ENCODE measurements at places on chromosomes 3 and 15. TPM values are rescaled to one million over a fixed set of nuclear protein-coding genes. Genes with fewer than 3 reads are reported as not detected.

DNA sequence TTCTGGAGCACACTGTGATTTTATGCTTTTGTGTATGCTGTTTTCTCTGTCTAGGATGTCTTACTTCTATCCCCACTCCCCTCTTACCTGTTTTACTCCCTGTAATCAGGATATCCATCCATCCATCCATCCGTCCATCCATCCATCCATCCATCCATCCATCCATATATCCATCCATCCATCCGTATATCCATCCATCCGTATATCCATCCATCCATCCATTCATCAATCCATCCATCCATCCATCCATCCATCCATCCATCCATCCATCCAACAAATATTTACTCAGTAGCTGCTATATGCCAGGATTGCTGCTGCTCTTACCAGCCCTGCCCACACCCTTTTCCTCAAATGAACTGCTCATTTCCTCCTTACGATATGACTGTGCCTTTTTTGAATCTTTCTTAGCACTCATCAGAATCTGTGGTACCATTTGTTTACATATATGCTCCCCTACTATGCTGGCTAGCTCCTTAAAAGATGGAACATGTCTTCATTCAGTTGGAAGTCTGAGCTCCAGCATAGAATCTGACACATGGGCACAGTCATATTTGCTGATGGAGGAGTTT is 35.2 kb downstream of the USP13 start:
- DNase-seq: peak; percentile 3

GRCh38 chr3:11820531-11821041 is 26.1 kb downstream of the TAMM41 start:
- DNase-seq: peak; percentile 49

- DNase-seq: no peak
Measured at GRCh38 chr15:79076661-79077060, 13.9 kb downstream of the RASGRF1 start.

DNA sequence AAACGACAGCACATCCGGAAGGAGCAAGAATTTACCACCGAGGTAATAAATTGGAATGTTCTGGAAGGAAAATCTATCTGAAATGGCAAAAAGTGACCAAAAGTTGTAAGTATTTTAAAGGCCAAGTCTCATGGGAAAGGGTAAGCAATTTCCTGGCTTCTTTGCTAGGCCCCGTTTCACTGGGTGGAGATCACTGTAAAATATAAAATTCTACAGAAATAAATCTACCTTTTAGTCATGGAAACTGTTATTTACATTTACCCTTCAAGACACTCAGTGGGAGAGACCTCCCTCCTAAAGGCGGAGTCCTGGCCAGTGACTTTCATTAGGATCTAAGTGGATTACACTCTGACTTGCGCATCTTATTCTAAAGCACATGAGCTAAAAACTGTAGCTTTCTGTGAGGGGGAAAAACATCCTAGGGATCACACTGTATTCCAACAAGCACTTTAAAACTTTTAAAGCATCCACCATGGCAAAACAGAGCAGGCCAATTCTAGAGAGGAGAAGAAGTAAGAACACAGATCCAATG is 28.8 kb downstream of the LYZL4 start:
- DNase-seq: no peak

DNA sequence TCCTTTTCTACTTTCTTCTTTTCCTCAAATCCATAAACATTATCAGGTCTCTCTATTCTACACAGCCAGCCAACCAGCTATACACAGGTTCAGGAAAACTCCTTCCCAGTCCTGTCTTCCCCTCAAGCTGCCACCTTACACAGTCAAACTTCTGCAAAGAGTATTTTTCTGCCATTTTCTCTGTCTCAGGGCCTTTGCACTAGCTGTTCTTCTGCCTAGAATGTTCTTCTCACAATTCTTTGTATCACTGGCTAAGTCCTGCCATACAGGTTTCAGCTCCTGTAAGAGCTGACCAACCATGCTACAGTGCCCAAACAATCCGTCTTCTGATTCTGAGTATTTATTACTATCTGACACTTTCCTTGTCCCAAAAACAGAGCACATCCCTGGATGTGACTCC is 278.3 kb upstream of the ICE2 start:
- no peak for DNase-seq

DNA sequence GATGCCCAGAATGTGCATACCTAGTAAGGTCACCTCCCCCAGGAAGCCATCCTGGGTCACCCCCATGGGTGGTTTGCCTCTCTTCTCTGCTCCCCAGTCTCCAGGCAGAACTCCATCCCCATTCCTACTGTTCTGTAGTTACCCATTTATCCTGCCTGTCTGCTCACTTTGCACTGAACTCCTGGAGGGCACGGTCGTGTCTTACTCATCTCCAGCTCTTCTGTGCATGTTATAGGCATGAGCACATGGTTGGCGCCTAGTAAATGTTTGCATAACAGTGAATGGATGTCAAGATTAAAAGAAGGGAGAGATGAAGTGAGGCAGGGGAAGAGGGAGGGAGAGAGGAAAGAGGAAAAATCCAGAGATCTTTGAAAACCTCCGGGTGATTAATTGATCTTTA is 208.4 kb upstream of the TRIM42 start:
- no peak for DNase-seq

- no peak for DNase-seq
Measured at GRCh38 chr3:86648087-86648486, 342.9 kb downstream of the VGLL3 start.

- DNase-seq: no peak
Measured at GRCh38 chr3:39056151-39056550, 4.3 kb downstream of the WDR48 start.

DNA sequence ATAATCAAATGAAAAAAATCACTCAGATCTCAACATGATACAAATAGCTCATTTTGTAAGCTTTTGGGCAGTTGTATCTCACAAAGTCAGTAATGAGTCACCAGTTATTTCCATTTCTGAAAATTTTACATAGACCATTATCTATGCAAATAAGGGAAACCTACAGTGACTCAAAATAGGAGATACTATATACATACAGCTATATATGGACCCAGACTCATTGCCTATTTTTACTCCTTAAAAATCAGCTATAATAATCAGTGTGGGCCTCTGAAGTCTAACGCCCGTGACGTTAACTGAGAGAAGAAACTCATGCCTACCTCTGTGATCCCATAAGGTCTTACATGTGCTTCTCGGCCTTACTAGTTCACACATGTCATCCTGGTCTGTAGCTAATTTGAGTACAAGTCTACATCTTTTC is 31.6 kb downstream of the LRIG1 start:
- DNase-seq: no peak

- DNase-seq: no peak
Measured at GRCh38 chr15:92616621-92617548, 38.7 kb downstream of the FAM174B start.

GRCh38 chr3:5479229-5479799 is 291.8 kb downstream of the EDEM1 start:
- peak; percentile 8 for DNase-seq

Gene FRG2C
- not detected for total RNA-seq

Gene SMCO1
- not detected for total RNA-seq

Gene CD200
- total RNA-seq: 27.4 TPM

Gene KLHL6
- total RNA-seq: 88.8 TPM

Gene GPR27
- 0.90 TPM for total RNA-seq

Gene MAP1A
- total RNA-seq: 1.8 TPM
